Fibroblast of skin of abdomen (primary cell): ENCODE measurements at places on chromosomes 12 and 14.

GRCh38 chr14:73777420-73777819 lies 63.2 kb upstream of the PNMA1 start:
- DNase-seq, result no peak

- DNase-seq, result no peak
Measured at GRCh38 chr14:34211732-34212131, 250.3 kb downstream of the SPTSSA start.

- peak; percentile 33 for DNase-seq
Measured at GRCh38 chr12:105109465-105110212, 2.1 kb downstream of the WASHC4 start.

- no peak for DNase-seq
Measured at GRCh38 chr12:26001530-26001929, 43.0 kb downstream of the RASSF8 start.

DNA sequence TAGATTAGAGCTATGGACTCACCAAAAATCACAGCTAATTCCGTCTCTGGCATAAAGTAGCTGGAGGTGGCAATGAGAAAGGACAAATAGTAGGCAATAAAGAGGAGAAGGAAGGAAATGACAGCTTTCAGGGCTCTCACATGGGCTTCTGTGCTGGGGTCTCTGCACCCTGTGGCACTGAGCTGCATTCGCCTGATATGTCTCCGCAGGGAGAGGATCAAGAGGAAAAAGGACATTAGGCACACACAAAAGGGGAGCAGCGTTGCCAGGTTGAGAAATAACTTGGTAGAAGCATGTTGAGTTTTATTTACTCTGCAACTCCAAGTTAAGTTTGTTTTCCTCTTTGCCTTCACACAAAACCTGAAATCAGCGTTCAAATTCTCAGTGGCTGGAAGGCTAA lies 686 bp downstream of the TAS2R7 start:
- DNase-seq, result no peak

GRCh38 chr14:54815016-54815415 lies 87.6 kb downstream of the GCH1 start:
- peak; percentile 78 for DNase-seq

GRCh38 chr12:34016361-34016760 lies 5.9 kb upstream of the ALG10 start:
- no peak for DNase-seq

GRCh38 chr14:54627540-54628363 lies 60.8 kb downstream of the SAMD4A start:
- DNase-seq, result peak; percentile 73

- DNase-seq, result peak; percentile 34
Measured at GRCh38 chr12:21416511-21417121, 20.8 kb upstream of the PYROXD1 start.

GRCh38 chr14:51269634-51270033 lies 29.6 kb downstream of the TMX1 start:
- no peak for DNase-seq

DNA sequence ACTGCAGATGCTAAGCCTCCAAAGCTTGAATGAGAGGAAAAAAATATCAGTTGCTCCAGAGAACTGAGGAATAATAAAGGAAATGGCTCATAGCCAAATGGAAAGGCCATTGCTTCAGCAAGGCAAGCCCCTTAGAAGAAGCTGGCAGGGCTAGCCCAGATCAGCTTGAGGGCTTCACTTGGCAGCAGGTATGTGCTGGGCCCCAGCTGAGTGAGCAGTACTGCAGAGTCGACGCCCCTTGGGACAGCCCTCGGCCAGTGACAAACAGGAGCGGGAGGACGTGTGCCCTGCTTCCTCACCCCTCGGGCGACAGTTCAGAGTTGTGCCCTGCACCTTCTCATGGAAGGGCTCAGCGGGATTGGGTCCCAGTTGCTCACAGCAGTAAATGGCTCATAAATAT lies 1031.2 kb upstream of the TMEM132C start:
- DNase-seq, result no peak

DNA sequence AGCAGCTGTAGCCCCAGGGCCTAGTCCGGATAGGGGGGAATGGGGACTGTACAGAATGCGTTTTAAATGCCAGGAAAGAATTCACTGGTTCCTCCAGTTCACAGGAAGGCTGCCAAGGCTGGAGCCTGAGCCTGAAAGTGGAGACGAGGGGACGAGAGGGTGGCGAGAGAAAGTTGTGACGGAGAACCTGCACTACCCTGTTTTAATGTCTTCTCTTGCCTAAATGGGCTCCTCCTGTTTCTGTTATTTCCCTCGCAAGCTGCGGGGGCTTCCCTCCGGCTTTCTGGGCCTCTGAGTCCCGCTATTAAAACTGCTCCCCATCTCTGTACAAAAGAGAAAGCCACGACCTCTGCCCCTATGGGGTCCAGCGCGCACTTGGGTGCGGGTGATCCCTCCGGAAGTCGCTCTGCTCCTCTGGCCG lies 4.5 kb downstream of the C1QL4 start:
- DNase-seq, result no peak

DNA sequence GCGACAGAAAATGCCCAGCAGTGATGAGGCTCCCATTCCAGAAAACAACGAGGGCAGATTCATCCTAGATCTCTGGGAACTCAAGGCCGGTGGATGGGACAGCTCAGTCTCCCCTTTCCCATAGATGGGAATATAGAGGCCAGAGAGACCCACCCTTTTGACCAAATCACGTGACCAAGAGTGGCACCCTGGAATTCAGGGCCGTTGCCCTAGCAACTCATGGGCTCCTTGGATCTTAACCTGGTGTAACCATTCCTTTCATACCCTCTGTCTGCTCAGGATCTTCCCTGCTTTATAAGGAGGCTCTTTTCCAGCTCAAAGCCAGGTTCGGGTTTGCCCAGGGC lies 8.4 kb upstream of the LRTM2 start:
- DNase-seq, result no peak

DNA sequence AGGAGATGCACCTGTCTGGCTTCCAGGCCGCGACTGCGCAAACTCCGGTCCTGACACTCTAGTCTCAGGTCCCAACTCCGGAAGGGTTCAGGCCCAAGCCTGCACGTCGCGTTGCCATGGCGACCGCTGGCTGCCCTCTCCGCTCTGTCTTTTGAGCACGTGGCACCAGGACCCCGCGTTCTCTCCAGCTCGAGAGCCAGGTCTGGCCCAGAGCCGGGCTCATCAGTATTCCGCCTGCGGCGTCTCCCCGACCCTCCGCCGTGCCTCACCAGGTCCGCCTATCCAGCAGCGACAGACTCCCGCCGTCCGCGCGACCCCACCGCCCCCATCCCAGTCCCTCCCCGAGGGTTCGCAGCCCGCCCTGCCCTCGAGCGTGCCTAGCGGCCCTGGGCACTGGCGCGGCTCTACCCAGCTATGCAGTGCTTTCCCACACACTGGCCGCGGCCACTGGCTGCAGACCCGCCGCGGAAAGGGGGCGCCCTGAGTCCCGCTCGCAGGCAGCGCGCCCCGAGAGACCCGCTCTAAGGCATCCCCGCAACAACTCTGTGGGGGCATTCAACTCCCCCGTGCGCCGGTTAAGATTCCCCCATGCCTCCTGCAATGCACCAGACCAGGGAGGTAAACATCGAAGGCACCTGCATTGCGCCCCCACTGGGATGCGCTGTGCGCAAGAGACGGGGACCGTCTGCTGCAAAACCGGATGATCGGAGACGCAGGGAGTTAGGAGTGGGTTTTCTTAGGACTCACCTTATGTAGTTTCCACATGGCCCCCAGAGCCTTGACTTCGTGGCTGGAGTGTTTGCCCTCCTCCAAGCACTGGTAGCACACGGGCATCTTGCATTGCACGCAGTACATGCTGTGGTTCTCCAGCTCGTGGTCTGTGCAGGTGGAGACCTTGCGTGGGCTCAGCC lies 1.3 kb downstream of the TRIM9 start:
- no peak for DNase-seq

DNA sequence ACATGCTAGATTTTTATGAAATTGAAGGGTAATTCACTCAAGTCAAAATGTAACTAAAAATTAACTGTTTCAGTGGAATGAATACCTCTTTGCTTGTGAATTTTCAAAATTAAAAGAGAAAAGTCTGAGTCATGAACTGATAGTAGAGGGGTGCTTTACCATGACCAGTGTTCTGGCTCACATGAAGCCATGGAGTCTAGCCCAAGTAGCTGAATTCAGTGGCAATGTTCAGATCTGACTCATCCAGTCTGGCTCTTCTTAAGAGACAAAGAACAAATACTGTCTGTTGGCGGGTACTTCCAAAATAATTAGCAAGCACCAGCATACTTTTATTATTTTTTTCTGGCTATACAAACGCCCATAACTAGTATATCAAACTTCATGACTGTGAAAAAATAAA lies 366.3 kb upstream of the GARIN6 start:
- DNase-seq, result no peak
